ENCODE measurements at places on chromosomes 5 and 9. TPM values are rescaled to one million over a fixed set of nuclear protein-coding genes. Genes with fewer than 3 reads are reported as not detected.

Gene THG1L
- total RNA-seq = 12.1 TPM

Gene MUSK
- total RNA-seq = not detected

Gene PHF24
- total RNA-seq = 1.7 TPM

Gene DTWD2
- 12.9 TPM for total RNA-seq

Gene KLF9
- total RNA-seq = 64.5 TPM

Gene PCDHA7
- total RNA-seq = 1.1 TPM

Gene COL5A1
- 64.7 TPM for total RNA-seq

Gene ANKRD20A1
- total RNA-seq = 4.4 TPM

Gene CDKN2B
- total RNA-seq = 6.1 TPM

Gene SLC6A7
- 0.10 TPM for total RNA-seq

Gene FKTN
- 33.7 TPM for total RNA-seq

Gene FABP6
- total RNA-seq = 6.2 TPM

Gene ERAP2
- 9.2 TPM for total RNA-seq

Gene PCDHGA4
- 4.2 TPM for total RNA-seq

Gene WDR31
- total RNA-seq = 5.1 TPM

Gene CBY3
- not detected for total RNA-seq
